Brain (organoid and tissue), 16 donors: ENCODE measurements at places on chromosomes 12 and 14.

- DNase-seq, result peak; percentile 40
Measured at GRCh38 chr12:89538897-89539296, 13.1 kb upstream of the POC1B start.

- DNase-seq, result peak; percentile 71
Measured at GRCh38 chr12:130764475-130765185, 48.5 kb upstream of the RIMBP2 start.

DNA sequence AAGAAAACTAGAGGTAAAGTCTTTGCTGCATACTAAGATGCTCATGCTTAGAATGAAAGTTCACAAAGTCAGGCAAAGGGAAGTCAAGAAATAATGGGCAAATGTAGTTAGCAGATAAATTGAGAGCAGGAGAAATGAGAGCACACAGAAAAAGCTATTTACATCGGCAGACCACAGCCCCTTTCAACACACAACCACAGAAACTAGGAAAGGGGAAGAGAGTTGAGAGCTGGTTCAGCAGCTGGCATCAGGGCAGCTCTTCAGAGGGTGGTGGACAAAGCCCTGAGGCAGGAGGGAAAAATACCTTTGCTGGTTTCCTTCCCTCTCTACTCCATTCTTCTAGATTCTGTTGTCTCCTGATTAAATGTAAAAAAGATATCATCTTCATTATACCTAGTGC lies 95.4 kb upstream of the ANO4 start:
- no peak for DNase-seq

DNA sequence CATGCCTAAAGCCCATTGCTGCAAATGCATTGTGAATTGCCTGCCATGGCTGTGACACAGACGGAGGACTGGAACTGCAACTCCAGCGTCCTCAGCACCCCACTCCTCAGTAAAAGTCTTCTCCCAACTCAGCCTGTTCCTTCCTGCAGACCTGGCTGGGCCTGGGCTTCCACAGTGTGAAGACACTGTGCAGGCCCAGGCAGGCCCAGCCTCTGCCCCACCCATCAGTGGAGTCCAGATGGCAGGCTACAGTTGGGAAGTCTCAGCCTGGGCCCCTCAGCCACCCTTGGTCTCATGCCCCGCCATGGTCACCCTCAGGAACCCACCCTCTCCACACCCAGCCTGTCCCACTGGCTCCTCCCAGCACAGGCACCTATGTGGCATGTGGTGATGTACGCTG lies 22.0 kb downstream of the VSX2 start:
- no peak for DNase-seq

DNA sequence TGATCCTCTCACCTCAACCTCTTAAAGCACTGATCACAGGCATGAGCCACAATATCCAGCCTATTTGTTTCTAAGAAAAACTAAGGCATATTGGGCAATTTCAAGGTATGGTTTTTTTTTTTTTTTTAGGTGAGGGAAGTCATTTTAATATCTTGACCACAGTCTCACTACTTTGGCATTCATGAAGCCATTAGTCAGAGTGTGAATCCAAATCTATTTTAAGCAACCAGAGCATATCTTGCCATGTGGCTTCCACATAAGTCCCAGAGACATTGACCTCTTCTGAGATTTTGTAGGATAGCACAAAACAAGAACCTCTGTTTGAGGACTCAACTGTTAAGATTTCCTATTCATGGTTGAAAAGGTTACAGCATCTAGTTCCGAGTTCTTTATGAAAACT lies 130.3 kb upstream of the RBM19 start:
- no peak for DNase-seq

DNA sequence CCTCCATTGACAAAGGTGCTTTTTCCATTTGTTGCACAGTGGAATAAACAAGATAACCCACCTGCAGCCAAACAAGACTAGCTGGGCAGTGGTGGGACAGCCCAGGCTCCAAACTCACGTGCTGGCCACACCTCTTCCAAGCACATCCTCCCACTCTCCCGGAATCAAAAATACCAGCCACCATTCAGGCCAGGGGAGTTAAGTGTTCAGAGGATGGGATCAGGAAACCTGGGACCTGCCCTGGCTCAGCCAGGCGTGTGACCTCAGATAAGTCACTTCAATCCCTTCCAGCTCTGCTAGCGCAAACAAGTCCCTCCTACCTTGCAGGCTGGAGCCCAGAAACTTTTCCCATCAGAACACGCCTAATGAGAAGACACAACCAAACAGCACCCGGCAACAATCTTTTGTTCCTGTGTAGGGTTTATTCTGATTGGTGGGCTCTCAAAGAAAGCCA lies 43.3 kb downstream of the ACTN1 start:
- DNase-seq, result no peak

DNA sequence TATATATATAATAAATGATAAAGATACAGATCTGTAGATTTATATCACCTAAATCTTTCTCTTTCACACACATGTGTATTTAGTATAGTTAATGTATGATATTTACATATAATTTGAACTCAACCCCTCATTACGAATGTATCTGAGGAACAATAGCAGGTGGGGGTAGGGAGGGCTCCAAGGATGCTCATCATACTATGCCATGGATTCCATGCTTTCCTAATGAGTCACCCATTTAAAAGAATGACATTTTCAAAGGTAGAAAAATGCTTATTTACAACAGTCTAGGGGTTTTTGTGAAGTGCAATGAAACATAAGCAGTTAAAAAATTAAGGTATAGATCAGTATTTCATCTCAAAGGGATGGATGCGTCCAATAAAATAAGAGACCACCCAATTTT lies 181.6 kb downstream of the SOX5 start:
- no peak for DNase-seq

DNA sequence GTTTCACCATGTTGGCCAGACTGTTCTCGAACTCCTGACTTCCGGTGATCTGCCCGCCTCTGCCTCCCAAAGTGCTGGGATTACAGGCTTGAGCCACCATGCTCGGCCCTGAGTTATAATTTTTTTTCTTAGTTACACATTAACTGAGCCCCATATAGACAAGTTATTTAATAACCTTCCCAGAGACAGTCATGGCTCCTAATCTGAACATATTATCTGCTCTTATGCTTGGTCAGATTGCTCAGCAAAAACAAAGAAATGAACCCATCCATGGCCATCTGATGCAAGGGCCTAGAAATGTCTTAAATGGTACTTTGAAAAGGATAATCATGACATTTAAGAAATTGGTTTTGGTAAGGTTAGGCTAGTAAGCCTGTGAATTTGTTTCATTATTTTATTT lies 13.0 kb downstream of the SAMD15 start:
- DNase-seq, result no peak

- no peak for DNase-seq
Measured at GRCh38 chr12:21239866-21240265, 94.9 kb downstream of the SLCO1A2 start.

DNA sequence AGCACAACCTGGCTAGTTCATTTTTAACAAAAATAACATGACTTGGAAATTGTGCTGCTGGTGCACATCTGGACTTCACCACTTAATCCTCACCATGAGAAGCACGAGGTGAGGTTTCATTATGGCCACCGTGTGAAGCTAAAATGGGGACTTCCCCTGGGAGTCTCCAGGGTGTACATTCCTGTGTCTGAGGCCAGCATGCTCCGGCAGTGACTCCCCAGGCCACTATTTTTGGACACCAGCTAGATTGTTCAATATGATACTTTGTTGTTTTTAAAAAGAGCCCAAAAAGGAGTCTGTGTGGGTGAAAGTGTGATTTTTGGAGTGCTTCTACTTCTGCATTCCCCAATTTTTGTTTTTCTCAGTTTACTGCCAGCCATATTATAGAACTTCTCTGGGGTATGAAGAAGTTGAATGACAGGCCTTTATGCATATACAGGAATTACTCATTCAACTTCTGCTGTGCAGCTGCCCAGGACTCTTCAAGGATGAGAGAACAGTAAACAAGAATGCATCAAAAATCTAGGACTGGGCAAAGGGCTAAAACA lies 16.9 kb upstream of the AICDA start:
- no peak for DNase-seq

- DNase-seq, result no peak
Measured at GRCh38 chr12:12290206-12290605, 23.4 kb upstream of the LRP6 start.

- DNase-seq, result no peak
Measured at GRCh38 chr14:50714450-50715073, 46.5 kb upstream of the SAV1 start.

- DNase-seq, result no peak
Measured at GRCh38 chr14:99889268-99889667, 96.1 kb downstream of the EML1 start.

GRCh38 chr14:71932229-71932981 lies at the start of gene RGS6:
Gene RGS6 (plus strand): TSS chr14:71932429.
- peak; percentile 85 for DNase-seq

- no peak for DNase-seq
Measured at GRCh38 chr12:6372403-6373003, 2.9 kb downstream of the SCNN1A start.

DNA sequence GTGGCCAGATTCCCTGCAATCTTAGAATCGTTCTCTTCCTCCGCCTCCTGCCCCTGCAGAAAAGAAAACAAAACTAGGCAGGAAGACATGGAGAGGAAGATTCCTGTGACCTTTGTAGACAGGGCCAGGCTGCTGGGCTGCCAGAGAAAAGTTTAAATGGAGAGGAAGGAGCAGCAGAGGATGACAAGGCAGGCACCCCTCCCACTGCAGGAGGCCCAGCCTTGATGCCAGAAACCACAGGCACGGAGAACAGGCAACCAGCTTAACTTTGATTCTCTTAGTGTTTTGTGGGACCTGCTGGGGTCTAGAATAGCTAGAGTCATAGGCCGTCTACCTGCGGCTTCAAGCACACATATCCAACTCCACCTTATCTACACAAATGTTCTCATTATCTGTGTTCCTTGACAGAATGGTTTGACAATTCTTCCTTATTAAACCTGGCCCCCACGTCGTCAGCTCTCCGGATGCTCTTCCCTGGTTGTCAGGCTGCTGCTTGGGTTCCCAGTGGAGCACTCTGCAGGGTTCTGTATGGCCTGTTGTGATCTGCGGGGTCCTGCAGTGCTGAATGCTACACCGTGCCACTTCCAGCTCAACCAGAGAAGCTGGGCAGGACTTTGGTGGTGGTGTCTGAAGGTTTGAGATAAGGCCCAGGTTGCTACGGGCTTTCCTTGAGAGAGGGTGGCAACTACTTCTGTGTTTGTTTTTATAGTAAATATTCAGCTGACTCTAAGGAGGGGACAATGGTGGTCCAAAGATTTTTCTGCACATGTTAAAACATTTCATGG lies 609.5 kb downstream of the AACS start:
- no peak for DNase-seq

- no peak for DNase-seq
Measured at GRCh38 chr14:34387974-34388516, 74.0 kb downstream of the SPTSSA start.

DNA sequence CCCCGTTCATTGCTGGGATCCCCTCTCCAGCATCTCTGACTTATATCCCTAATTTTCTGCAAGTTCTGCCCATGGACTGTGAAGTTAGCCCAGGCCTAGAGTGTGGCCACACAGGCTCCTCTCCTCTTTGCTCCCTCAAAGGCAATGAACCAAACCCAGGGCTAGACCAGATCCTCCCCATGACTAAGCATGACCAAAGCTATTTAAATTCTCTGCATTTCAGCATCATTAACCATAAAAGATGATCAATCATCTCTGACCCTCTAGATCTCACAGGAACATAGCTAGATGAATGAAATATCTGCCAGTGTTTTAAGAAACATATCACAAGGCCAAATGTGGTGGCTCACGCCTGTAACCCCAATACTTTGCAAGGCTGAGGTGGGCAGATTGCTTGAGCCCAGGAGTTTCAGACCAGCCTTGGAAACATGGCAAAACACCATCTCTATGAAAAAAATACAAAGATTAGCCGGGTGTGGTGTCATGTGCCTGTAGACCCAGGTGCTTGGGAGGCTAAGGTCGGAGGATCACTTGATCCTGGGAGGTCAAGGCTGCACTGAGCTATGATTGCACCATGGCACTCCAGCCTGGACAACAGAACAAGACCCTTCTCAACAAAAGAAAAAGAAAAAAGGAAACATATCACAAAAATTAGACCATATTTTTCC lies 2.2 kb upstream of the KRT3 start:
- no peak for DNase-seq

DNA sequence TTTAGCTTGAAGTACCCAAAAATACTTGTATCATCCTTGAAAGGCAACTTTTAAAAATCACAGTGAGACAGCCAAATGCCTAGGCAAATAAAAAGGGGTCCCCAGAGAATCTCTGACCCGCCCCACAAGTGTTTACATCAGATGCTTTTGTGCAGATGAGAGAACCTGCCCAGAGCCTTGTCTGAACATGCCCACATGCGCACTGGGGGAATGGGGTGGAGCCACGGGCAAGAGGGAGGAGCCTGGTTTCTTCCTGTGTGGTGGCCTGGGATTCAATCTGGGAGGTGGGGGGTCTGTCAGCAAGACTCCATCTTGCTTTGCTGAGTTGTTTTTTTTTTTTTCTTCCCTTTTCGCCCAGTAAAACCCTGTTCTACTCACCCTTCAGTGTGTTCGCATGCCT lies 381.7 kb upstream of the CCDC196 start:
- DNase-seq, result no peak

- DNase-seq, result peak; percentile 63
Measured at GRCh38 chr14:73785336-73785833, 66.2 kb upstream of the PTGR2 start.

- DNase-seq, result peak; percentile 37
Measured at GRCh38 chr12:100716945-100717732, 77.4 kb upstream of the ANO4 start.

- no peak for DNase-seq
Measured at GRCh38 chr12:55039395-55040354, 19.9 kb downstream of the NEUROD4 start.

DNA sequence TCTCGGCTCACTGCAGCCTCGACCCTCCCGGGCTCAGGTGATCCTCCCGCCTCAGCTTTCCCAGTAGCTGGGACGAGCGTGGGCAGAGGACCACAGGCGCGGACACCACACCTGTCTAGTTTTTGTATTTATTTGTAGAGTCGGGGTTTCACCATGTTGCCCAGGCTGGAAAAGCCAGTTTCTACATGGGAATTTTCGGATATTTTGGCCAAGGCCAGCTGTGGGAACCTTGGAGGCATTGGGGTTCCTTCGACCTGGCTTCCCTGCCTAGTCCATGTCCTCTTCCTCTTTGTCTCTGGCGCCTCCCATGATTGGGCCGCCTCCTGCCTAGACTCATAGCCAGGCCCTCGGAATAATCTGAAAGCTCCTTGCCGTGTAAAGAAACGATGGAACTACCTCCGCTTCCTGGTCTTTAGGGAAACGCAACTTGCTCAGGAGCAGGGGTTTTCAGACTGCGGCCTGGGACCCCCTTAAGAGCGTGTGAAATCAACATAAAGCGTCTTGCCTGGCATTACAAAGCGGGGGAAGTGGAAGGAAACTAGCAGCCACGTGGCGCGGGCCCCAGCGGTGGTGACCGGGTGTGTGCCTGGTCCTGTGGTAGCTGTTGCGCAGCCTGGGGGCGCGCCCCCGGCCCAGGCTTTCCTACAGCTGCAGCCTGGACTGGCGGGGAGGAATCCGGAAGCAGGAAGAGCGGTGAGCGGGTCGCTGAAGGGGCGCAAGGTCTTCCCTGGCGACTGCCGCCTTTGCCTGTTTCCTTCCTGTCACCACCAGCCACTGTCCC lies 1.4 kb upstream of the HSP90AA1 start:
- DNase-seq, result peak; percentile 55
